ENCODE measurements at places on chromosomes 16 and 17.

GRCh38 chr16:65617421-65617820 is 495.6 kb upstream of the CDH11 start:
- no peak for DNase-seq

- no peak for DNase-seq
Observed at GRCh38 chr16:25925421-25925820, 233.7 kb downstream of the HS3ST4 start.

DNA sequence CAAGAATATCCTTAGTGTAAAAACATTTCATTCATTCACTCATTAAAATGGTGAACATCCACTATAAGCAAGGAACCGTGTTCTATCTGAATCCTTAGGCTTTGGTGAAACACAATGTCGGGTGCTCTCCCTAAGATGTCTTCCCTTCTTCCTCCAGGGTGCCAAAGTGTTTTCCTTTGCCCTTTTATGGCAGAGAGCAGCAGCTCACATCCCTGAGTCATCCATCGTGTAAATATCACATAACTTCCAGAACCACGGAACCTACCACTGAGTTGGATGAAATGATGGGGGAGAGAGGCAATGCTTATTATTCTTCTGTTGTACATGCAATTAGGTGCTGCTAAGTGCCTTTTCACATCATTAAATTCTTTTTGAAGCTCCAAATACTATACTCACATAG is 50.2 kb downstream of the DNAH3 start:
- DNase-seq = peak; percentile 69

DNA sequence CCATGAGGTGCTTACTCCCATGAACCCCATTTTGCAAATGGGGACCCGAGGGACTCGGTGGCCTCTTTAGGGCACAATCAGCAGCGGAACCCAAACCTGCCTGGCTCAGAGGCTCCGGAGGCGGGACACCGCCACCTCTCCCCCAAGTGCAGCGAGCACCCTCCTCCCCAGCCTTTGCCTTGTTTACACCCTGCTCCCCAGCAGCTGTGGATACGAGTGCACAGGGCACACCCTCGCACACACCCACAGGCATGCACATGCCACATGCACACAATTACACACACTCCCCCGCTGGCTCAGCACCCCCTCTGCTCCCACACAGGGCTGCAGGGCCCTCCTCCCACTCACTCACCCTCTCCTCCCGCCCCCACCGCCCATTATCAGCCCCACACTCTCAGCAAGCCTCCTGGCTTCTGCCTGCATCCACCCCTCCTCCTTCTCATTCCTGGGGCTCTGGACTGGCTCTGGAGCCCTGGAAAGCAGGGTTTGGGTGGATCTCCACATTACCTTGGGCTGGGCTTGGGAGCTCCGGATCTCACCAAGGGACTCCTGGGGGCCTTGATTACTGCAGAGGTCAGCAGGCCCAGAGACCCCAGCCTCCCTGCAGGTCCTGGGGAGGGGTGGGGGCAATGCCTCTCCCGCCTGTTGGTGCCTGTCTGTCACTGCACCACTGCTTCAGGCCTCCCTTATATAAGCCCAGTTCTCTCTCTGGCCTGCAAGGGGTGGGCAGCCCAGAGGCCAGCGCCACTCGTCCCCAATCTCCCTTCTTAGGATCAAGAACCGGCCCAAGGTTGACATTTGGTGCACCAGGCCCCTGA is 6.4 kb downstream of the PDK2 start:
- DNase-seq = no peak

DNA sequence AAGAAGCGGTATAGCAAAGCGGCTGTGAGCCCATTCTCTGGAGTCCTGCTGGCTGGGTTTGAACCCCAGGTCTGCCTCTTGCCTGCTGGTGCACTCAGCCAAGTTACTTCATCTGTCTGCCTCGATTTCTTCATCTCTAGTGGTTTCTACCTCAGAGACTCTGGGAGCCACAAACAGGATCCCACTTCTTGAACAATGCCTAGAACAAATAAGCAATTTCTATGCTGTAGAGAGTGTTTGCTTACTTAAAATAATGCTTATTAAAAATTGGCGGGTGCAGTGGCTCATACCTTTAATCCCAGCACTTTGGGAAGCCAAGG is 75.5 kb downstream of the CMIP start:
- no peak for DNase-seq

DNA sequence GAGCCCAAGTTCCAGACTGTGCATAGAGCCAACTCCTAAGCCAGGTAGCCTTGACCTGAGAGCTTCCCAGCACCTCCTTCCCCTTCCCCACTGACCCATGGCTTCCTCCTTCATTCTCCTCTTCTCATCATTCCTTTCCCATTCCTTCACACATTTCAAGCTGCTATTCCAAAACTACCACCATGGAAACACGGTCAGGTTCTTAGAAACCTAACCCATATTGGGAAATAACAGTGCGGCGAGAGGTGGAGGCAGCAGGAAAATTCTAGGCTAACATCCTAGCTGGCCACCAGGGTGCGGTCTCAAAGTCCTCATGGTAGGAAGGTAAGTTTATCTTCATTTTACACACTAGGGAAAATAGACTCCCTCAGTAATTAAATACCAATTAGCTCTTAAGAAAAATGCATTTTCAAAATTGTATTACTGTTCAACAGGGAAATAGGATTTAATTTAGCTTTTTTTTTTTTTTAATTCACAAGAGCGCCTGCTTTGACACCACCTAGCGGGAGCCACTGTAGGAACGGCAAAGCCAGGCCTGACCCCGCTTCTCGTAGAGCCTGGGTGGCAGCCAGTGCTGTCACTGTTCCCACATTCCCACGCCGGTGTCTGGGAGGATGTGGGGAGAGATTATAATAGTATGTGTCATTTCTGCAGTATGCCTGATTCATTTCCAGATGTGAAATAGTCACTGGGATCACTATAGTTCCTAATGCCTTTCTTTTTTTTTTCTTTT is 14.0 kb upstream of the SPHK1 start:
- no peak for DNase-seq

GRCh38 chr16:65377195-65377594 is 255.3 kb upstream of the CDH11 start:
- no peak for DNase-seq

GRCh38 chr17:77313831-77314230 is 173.1 kb downstream of the SEC14L1 start:
- no peak for DNase-seq

- DNase-seq = peak; percentile 63
Observed at GRCh38 chr16:76583466-76583865, 306.3 kb downstream of the CNTNAP4 start.

DNA sequence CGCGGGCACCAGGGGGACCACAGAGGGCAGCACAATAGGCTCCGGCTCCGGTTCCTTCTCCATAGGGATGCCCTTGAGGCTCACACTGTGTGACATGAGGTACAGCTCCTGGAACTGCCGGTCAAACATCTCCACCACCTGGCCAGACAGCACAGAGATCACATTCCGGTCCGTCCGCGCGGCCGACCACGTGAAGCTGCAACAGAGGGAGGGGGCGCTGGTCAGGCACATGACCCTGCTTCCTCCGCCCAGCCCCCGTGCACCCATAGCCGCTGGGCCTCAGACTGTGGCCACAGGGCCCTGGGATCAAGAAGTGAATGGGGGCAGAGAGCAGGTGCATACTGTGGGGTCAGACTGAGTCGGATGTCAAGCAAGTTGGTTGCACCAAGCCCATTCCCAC is 25.9 kb downstream of the FAM83G start:
- DNase-seq = no peak

- DNase-seq = no peak
Observed at GRCh38 chr16:48960830-48961229, 320.8 kb downstream of the CBLN1 start.

DNA sequence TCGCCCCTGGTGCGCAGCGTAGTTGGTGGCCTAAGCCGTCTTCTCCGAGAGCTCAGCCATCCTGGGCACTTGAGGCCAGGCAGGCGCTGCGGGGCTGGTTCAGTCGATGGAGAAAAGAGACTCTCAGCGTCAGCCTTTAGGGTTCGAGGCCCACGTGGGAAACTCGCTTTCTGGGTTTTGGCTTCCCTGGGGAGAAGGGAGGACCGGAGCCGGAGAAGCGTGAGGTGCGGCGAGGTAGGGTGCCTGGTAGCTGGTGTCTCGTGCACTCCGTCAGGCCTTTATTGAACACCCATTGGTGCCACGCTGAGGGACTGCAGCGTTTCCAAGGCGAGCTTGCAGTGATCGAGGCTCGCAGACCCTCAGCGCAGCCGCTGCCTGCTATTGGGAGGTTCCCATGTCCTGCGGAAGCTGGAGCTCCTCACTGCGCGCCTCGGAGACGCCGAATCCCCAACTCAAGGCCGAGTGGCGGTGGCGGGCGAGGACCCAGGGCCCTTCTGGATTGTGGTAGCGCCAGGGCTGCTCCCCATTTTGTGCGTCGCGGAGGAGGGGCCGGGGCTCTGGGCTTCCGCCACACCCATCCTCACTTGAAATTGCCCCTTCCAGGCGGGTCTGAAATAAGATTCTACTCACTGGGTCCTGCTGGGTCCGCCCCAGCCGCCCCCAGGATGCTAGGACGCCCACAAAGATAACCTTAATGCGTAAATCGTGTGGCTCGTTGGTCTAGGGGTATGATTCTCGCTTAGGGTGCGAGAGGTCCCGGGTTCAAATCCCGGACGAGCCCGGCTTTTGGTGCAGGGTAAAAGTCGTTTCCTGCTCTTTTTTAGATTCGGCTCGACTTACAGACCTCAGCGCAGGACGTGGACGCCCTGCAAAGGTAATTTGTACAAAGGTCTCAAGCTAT is 1.2 kb downstream of the OR1F1 start:
- no peak for DNase-seq

- DNase-seq = no peak
Observed at GRCh38 chr16:57133886-57134285, 41.5 kb downstream of the CPNE2 start.

DNA sequence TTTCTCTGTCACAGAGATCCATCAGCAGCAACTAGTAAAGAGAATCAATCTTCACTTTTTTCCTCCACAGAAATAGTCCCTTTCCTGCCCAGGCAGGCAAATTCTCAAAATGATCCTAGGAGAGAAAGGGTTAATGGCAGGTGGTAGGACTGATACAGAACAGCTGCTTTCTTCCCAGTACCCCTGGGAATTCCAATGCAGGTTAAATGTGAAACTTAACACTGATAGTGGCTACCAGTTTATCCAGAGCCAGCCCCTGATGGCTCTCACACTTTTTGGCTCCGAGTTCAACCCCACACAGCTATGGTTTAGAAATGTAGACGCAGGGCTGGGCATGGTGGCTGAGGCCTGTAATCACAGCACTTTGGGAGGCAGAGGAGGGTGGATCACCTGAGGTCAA is 22.2 kb downstream of the MARVELD3 start:
- peak; percentile 11 for DNase-seq

GRCh38 chr16:47829850-47830600 is 325.8 kb downstream of the ABCC12 start:
- DNase-seq = no peak

DNA sequence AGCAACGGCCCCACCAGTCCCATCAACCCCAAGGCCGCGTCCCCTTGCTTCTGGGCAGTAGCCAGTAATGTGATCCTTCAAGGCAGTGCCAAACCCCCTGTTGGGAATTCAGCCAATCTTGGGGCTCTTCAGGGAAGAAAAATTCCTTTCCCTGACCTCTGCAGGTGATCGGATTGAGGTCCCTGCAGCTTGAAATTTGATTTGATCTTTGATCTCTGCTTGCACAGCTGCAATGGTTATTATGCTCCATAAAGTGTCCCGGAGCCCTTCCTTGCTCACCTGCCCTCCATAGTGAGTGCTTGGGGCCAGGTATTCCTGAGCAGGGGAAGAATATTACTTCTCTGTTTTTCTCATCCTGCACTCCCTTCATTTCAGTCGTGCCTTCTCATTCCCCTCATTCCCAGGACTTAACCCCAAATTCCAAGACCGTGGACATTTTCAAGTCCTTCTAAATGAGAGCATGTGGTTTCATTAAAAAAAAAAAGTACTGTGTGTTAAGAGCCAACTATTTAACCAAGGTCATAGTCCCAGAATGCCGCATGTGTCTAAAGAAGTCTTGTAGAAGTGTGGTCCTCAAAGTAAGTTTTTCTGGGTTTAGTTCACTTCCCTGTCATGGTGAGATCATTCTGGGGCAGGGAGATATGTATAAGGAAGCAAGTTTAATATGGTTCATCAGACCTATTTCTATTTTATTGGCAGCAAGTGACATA is 56.3 kb downstream of the SOX9 start:
- DNase-seq = no peak

Measured in NCI-H1417 (cell line).